ENCODE measurements at places on chromosomes 3 and 15.

DNA sequence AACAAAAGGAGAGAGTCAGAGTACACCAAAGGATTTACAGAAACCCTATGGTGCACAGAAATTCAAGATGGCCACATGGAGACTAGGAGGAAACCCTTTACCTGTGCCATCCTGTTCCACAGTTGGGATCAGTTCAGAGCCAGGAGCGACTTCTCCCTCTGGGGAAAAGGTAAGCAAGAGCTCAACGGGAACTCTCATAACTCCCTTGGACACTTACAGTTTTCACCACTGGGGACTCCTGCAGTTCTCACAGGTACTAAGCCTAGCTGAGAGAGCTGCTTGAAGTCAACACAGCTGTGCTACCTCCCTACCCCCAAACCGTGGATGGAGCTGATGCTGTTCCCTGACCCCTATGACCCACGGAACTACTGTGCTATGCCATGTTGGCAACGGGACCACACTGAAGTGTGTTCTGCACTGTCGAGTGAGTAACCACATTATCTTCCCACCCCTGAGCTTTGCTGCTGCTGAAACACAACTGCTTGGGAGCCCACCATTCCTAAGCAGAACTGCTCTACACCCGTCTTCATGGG, 606.8 kb downstream of the GBE1 start:
- DNase-seq: peak; percentile 60

GRCh38 chr15:73570355-73571032, 62.7 kb downstream of the NPTN start:
- DNase-seq: no peak

- DNase-seq: peak; percentile 84
Observed at GRCh38 chr15:68210821-68211655, 5.9 kb upstream of the CALML4 start.

- no peak for DNase-seq
Observed at GRCh38 chr3:18988614-18989229, 159.6 kb upstream of the KCNH8 start.
